ENCODE measurements at places on chromosomes 7 and 10.

DNA sequence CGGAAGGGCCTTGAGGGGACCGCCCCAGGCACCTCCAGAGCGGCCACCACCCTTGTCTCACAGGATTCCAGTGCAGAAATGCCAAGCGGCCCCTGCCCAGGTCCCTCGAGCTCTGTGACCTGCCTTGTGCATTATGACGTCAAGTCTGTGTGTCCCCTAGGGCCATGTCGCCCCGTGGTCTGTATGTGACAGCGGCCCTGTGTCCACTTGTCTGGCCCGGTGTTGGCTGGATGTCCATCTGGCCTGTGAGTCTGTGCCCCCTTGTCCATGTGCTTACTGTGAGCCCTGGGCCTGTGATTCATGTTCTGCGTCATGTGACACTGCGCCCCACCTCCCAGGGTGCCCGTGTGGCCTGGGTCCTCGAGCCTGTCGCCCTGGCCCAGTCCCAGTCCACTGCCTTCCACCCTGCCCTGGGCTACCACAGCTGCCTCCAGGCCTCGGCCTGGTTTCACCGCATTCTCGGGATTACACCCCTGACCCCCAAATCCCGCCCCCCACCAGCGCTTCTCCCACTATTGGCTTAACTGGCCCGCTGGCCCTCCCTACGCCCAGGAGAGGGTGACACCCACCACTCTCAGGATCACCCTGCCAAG lies 66.6 kb upstream of the ZNF722 start:
- DNase-seq, result no peak

- no peak for DNase-seq
Observed at GRCh38 chr7:139103057-139103815, 6.3 kb downstream of the ZC3HAV1 start.

DNA sequence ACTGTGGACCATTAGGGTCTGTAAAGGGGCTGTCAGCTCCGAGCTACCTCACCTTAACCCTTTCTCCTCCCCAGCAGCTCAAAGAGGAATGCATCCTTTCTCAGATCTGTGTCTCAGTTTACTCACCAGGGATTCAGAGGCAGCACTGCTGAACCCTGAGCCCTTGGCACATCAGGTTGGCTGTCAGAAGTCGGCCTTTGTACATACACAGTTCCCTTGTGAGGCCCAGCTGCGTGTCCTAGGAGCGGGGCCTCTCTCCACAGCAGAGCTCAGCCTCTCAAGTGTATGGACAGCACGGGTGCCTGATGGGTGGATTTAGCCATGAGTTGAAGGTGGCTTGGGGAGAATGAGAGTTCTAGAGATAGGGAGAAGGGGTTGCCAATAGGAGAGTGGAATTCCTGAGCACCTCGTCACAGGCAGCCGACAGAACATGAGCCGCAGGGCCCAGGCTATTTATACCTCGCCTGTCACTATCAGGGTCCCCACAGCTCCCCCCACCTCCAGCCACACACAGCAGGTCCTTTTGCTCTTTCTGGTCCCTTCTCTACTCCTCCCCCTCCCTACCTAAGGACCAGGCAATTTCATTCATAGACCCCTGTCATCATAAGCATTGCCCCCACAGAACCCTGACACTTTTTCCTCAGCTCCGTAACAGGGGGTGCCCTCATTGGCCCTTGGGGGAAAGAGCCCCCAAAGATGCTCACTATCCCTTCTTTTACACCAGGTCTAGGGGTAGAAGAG lies 2.1 kb upstream of the FLNC start:
- DNase-seq, result no peak

DNA sequence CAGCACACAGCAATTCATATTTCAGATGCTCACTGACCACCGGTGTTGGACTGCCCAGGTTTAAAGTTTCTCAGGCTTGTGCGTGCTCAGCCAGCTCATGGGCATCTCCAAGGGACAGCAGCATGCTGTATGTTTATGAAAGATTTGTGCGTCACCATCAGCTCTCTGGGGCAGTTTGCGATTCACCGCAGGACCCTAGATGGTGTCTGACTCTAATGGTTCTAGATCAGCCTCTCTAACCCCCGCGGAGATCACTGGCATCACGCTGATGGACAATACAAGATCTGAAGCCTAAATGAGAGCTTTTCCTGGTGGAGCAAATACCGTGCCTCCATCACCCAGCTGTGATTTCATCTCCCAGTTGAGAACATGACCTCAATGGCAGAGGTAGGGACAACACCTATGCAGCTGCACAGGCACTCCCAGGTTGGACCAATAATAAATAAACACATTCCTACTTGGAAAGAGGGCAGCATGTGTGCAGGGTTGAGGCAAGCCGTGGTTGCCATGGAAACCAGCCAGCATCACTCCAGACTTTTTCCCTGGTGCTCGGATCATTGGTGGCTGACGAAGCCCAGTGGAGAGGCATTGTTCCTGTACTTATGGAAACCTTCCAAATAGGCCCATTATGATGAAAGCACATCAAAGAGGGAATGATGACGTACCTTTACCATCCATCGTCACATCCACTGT lies 253.6 kb downstream of the KCNMA1 start:
- no peak for DNase-seq

GRCh38 chr10:77420947-77421523 lies 216.6 kb downstream of the KCNMA1 start:
- no peak for DNase-seq

GRCh38 chr7:3245721-3246120 lies 55.3 kb upstream of the SDK1 start:
- no peak for DNase-seq

DNA sequence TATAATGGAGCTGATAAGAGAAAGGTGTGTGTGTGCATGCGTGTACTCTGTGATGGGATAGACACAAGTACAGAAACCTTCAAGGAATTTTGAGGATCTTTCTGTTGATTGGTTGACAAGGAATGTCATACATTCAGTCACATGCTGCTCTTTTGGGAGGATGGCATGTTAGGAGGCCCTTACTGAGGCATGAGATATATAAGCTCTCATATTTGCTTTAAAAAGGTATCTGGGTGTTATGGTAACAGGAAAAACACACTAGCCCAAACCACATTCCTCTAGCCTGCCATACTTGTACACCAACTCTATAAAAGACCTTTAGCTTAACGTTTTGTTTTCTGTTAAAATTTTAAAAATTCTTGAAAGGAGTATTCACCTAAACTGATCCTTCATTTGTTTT lies 72.5 kb upstream of the EGFR start:
- no peak for DNase-seq

Data from NCI-H187 treated with DMSO at 0.1 percent for 48 hours (cell line).